ENCODE measurements at places on chromosomes 11 and 22.

DNA sequence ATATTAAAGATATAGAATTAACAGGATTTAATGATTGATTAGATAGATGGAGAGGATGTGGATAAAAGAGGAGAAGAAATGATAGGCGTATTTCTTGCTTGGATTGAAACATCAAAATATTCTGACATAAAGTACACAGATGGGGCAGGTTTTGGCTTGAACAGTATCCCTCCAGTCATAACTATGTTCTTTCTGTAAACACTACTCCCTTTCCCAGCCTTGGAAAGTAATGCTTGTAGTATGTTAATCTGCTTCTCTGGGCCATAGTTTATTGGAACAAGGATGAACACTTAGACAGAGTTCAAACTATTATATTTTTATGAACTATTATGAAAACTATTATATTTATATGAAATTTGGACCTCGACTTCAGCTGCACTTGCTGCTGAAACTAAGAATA is 419.2 kb downstream of the AASDHPPT start:
- no peak for DNase-seq

DNA sequence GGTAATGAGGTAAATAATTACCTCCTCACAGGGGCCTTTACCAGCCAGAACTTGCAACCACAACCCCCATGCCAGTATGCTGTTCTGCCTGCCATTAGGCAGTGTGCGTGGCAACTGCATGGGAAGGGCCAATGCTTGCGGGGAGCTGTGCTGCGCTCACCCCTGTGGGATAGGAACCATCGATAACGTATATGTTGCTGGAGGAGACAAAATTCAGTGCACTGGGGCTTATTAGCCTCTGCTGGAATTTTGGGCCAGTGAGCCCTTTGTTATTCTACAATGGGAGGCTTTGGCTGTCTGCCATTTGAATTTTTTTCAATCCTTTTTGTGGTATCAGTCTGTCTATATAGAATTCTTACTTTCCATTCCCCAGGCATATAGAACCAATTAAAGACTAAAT is 47.3 kb downstream of the PPP2R1B start:
- DNase-seq: no peak

GRCh38 chr11:129813231-129813791 is 2.3 kb upstream of the TMEM45B start:
- no peak for DNase-seq

GRCh38 chr11:96299155-96299888 is 43.7 kb downstream of the MAML2 start:
- DNase-seq: no peak

DNA sequence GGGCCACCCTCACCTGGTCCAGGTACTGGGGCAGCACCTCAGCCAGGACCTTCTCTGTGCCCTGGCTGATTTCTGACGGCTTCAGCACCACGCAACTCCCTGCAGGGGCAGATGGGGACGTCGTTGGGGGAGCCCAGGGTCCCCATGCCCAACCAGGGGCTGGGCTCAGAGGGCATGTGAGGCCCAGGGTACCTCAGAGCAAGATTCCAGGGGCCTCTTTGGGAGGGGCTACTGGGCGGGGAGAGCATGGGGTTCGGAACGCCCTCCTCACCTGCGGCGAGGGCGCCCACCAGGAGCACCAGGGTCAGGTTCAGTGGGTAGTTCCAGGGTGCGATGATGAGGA is 8.1 kb downstream of the ALDH3B2 start:
- DNase-seq: no peak

DNA sequence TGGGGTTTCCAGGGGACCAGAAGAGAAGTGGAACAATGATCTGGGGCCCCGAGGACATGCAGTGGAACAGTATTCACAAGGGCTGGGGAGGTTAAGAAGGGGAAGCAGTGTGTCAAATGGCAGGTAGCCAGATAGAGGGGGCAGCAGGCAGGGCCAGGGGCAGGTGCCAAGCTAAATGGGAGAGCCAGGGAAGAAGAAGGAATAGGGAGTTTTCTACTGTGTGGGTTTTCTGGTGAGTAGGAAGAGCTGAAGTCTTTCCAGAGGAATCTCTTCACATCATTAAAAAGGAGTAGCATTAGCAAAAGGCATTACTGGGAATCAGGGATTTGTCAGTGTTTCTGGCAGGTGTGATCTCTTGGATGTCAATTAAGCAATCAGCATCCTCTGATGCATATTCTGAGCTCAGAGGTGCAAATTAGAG is 55.8 kb downstream of the IRAG1 start:
- DNase-seq: no peak

DNA sequence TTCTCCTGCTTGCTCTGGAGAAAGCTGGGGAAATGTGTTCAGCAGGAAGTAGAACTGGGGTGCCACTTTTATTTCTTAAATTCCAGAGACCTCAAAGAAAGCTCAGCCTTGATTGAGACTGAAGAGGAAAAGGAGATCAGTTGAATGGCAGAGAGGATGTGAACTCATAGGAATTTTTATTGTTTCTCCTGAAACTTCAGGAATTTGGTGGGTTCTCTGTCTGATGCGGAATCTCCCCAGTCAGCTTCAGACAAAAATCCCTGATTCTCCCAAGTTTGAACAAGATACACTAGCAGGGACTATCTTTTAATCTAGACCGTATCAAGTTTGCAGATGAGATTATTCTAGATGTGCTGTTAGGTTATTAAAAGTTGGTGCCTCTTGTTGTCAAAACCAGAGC is 23.0 kb downstream of the EHF start:
- DNase-seq: no peak

DNA sequence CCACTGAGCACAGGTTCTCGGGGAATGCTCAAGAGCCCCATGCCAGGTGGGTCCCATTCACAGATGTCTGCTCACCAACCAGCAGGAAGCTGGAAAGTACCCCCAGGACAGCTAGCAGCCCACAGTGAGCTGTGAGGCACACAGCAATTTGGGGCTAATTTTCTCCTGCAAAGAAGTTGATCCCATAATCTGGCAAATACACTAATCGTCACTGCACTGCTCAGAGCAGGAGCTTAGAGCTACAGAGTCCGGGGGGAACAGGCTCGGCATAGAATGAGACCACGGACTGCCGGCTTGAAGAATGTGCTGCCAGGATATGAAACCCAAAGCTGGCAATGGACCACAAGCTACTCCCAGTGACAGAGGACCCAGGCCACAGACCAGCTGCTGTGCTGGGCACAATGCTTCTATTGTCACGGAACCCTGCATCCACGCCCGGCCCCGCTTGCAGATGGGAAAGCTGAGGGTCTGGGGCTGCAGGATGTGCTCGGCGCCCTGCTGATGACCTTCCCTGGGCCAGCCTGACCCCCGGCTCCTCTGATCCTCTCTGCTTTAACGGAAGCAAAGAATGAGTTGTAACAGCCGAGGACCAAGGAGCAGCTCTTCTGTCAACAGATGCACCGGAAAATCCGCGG is 239.7 kb downstream of the CTTN start:
- DNase-seq: no peak

- no peak for DNase-seq
Measured at GRCh38 chr11:120078397-120078796, 59.5 kb downstream of the TRIM29 start.

DNA sequence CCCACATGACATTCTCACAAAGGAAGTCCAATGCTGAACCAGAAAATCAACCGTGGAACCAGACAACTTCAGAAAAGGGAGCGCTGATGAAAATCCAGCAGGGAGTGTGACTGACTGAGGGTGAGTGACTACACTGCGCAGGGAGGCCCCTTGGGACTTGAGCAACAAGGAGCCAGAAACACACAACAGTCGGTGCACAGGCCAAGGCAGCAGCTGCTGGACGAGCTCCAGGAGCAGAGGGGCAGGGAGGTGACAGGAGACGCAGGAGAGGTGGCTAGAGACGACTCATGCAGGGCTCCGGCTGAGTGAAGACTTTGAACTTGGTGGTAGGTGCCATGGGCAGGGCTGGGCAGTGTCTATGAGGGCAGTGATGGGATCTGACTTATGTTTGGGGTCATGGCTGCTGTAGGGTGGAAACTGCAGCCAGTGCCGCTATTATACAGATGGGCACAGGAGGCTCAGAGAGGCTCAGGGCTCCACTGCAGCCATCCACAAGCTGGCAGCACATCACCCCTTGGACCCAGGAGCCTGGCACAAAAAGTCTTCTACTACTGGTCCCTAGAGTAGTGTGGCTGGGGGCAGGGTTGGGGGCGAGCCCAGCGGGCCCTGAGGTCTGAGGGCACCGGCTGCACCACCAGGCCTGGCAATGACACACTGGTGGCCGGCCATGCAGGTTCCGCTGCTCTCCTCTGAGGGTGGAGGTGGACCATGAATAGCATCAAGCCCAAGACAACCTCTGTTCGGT is 10.3 kb upstream of the FADD start:
- no peak for DNase-seq

GRCh38 chr11:60389279-60389910 is 6.9 kb upstream of the MS4A14 start:
- no peak for DNase-seq

DNA sequence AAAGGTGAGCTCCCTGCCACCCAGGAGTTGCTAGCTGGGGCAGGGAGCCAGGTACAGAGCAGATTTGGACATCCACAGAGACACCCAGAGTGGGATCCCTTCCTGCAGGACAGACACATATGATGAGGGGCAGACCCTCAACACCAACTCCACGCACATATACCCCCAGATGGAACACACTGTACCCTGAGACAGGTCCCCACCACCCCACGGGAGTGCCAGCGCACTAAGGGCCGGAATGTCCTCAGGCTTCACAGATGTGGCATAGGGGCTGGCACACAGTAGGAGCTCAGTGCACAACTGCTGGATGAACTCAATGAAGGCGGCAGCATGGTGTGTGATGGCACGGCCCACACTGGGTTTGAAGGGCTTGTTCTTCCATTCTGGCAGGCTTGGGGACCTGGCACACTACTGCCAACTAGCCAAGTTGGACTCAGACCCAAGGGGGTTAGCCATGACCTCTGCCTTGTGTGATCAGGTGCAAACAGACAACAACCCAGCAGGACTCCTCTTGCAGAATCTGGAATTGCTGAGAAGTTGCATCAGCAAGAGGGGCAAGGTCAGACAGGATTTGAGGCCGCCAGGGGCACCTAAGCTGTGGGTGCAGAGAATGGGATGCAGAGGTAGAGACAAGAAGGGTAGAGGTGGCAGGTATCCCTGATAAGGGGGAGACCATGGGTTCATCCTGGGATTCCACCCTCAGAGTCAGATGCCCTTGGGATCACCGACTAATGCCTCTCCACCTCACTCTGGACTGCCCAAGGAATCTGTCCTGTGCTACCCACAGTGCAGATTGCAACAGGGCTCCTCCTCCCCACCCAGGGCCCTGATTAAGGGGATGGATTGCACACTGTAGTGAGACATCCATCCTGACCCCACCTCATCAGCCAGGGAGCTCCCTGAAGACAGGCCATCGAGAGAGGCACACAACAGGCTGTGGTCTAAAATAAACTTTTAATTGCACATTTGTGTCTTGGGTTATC is 2.4 kb downstream of the C22orf15 start:
- DNase-seq: no peak

- no peak for DNase-seq
Measured at GRCh38 chr11:120900643-120901042, 123.3 kb upstream of the TBCEL start.
